ENCODE measurements at places on chromosomes 11 and 22. TPM values are rescaled to one million over a fixed set of nuclear protein-coding genes. Genes with fewer than 3 reads are reported as not detected.

The GALNT18 gene
- 8.4 TPM for total RNA-seq

The TRPC6 gene
- 0.29 TPM for total RNA-seq

The MRPL11 gene
- 45.6 TPM for total RNA-seq

- ATAC-seq: no peak
Measured at GRCh38 chr22:30875481-30876215, 92.9 kb downstream of the MORC2 start.

GRCh38 chr11:105042178-105042577 is 3.0 kb downstream of the CARD16 start:
- no peak for ATAC-seq

DNA sequence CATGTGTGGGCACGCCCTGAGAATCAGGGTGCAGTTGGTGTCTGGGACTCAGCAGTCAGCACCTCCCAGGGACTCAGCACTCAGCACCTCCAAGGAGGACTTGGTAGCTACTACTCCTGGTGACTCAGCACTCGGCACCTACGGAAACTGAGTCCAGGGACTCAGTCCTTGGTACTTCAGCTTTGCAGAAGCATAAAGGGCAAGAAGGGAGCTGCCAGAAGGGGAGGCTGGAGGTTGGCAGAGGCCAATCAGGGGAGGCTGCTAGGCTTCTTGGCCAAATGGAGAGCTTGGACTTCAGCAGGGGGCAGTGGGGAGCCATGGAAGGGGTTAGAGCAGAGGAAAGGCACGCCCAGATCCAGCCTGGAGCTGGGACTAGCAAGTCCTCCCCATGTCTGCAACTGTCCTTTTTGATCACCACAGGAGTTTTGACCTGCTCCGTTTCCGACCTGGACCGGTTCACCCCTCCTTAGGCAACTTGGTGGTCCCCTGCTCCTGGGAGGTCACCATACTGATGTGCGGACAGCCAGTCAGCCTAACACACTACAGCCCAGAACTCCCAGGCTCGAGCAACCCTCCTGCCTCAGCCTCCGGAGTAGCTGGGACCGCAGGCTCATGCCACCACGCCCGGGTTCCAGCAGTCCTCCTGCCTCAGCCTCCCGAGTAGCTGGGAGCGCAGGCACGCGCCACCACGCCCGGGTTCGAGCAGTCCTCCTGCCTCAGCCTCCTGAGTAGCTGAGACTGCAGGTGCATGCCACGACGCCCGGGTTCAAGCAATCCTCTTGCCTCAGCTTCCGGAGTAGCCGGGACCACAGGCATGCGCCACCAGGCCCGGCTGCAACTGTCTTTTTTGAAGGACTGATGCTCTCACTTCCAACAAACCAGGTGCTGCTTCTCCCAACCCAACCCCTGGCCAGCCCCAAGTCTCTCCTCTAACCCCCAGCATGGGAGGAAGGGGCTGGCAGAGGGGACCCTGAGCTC is 1.5 kb downstream of the ANO9 start:
- no peak for ATAC-seq

GRCh38 chr11:123238297-123238696 is 43.2 kb upstream of the CLMP start:
- no peak for ATAC-seq

The GPR83 gene
- total RNA-seq: 0.92 TPM

The OR8A1 gene
- not detected for total RNA-seq

The LIF gene
- 7.8 TPM for total RNA-seq

The MTNR1B gene
- total RNA-seq: 0.23 TPM

The TSSK2 gene
- total RNA-seq: not detected

The GGTLC3 gene
- total RNA-seq: not detected

GRCh38 chr22:42039271-42039670 is 31.3 kb downstream of the NAGA start:
- no peak for ATAC-seq

- peak; percentile 23 for ATAC-seq
Measured at GRCh38 chr11:35618497-35619115, 346 bp downstream of the FJX1 start.

DNA sequence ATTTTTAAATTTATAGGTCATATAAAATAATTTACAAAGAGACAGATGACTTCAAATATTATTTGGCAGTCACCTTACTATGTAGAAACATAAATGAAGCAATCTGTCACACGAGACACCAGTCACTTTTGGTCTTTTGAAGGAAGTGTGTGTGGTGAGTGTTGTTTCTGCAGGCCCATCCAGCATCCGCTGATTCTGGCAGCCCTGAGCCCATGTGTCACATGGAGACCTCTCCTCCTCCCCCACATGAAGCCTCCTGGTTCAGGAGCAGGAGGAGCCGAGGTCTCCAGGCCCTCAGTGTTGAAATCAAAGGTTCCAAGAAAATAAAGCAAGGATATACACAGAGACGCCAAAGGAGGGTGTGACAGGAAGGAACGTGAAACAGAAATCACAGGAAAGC is 60.1 kb downstream of the ARFGAP3 start:
- no peak for ATAC-seq

The ZMAT5 gene
- 28.4 TPM for total RNA-seq

DNA sequence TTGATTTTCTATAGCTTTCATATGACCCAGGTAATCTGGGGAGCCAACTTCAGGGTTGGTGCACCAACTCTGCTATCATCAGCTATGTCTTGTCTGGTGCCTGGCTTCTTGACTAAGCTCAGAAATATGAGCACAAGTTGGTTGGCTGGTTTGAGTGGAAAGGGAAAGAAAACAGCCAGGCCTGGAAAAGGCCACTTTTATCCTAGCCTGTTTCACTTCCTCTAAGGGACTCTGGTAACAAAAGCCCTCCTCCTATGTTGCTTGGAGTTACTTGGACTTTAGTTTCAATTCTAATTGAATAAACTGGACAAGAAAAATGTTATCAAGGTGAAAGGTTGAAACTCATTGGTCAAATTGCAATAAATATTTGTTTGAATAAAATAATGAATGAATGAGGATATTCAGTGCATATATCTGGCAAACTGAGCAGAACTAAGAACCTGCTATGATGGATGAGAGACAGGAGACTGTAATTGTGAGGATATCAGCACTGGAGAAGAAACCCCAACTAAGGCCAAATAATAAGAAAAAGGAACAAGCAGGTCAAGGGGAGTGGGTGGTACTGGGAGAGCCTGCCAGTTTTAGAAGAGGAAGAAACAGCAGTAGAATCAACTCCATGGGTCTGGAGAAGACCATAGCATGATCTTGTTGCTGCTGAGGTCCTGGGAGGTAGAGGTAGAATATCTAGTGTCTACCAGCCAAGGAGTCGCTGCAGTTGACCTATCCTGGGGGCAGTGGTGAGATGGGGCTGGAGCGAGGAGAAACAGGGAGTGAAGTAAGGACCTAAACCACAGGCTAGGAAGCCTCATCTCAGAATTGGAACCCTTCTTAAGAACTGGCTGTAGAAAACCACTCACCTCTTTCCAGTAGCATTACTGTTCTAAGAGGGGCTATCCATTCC is 8.2 kb downstream of the ROBO4 start:
- ATAC-seq: no peak

- peak; percentile 96 for ATAC-seq
Measured at GRCh38 chr22:38788021-38788816, 5.7 kb downstream of the DNAL4 start.
